Tongue (tissue), 3 donors: ENCODE measurements at places on chromosomes 4 and X.

- DNase-seq: no peak
These were observed 58.6 kb upstream of the PRSS48 start for GRCh38 chr4:151218343-151218742.

- no peak for DNase-seq
These were observed 1305.8 kb downstream of the PCDH7 start for GRCh38 chr4:32025851-32026459.

- no peak for DNase-seq
These were observed 3.9 kb upstream of the ARHGEF38 start for GRCh38 chr4:105548483-105548882.

DNA sequence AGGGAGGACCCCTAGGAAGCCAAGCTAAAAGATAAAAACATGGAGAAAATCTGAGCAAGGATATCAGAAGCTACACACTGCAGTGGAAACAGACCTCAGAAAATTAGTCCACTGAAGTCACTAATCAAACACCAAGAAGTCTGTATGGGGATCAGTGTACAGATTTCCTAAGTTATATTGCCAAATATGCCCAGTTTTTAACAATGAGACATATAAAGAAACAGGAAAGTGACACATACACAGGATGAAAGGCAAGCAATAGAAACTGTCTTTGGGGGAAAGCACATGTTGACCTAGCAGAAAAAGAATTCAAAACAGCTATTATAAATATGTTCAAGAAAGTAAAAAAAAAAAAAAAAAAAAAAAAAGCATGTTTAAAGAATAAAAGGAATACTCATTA lies 153.7 kb downstream of the PPP4R3C start:
- DNase-seq: no peak

DNA sequence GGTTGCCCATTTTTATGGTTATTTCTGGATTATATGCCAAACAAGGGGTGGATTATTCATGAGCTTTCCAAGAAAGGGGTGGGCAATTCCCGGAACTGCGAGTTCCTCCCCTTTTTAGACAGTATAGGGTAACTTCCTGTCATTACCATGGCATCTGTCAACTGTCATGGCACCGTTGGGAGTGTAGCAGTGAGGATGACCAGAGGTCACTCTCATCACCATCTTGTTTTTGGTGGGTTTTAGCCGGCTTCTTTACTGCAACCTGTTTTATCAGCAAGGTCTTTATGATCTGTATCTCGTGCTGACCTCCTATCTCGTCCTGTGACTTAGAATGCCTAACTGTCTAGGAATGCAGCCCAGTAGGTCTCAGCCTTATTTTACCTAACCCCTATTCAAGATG lies 57.6 kb downstream of the SH3KBP1 start:
- DNase-seq: no peak

DNA sequence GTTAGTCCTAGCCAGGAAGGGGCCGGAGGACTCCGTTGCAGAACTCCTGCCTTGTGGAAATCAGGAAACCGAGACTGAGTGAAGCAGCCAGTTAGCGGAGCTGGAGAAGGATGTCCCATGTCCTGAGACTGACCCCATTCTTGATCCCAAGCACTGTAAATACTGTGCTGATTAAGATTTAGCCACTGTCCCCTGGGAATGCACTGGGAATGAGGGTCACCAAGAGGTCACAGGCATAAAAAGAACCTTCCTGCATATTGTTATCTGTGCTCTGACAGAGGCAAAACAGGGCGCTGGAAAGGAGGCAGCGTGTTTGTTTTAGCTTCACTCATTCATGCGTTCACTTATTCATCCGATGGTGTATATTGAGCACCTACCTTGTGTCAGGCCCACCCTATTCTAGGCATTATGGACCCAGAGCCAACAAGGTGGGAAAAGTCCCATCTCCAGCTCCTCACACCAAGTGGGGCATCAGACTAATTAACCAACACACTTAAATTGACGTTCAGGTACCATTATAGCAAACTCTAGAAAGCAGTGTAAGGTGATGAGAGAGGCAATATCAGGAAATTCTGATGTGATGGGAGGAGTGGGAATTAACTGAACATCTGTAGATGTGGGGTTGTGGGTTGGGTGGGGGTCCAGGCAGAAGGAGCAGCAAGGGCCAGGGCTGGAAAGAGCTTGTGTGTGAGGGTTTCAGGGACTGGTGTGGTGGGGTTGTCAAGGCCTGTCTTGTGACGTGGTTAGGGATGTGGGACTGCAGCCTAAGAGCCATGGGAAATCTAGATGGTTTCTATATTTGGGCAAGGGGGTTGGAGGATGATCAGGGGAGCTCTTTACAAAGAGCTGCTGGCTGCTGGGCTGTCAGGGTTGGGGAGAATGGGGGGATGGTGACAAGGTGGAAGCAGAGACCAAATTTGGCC lies 10.6 kb upstream of the SLC2A9 start:
- no peak for DNase-seq

DNA sequence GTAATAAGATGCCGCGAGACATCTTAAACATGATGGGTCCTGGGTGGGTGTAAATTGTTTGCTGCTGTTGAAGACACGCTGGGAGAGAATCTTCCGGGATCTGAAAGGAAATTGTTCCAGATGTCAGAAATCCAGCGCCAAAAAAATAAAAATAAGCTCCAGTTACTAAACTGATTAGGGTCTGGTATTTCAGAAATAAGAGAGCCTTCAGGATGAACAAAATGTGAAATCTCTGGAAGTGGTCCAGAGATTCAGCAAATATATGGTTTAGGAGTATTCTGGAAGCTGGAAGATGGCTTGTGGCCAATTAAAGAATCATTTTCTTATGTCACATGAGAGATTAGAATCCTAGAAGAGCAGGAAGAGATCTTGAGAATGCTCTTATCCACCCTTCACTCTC lies 75.8 kb upstream of the NHS start:
- DNase-seq: peak; percentile 26

DNA sequence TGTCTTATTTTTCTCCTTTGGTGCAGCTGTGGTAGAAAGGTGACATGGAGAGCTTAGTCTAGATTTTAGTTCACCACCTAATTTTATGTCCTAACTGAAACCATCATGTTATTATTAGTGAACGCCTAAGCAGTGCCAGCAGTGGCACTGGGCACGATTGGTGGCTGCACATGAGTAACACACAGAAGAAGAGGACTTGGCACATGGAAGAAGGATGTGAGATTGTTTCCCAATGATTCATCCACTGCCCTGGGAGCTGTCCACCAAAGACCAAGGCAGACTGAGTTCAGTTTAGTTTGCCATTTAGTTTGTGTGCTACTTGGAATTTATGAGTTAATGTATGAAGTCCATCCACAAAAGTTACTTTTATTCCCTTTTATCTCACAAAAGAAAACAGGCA lies 68.1 kb upstream of the NAP1L5 start:
- DNase-seq: no peak
